ENCODE measurements at places on chromosomes 2 and 18.

GRCh38 chr2:23376972-23377371 lies 8.0 kb upstream of the KLHL29 start:
- DNase-seq: no peak

DNA sequence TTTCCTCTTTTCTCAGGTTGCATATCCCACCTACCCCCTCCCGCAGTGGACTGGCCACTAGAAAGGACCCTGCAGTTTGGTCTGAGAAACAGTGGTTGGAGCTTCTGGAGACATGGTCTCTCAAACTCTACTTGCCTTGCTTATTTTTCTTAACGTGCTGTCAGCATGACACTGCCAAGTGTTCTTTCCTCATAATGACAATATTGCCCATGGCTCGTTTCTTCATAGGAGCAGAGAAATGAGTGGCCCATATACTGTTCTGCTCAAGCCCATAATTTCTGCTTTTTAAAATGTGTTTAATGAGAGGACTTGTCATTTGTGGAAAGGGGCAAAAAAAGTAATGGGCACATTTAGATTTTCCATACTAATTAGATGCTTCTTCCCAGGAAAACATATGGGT lies 828.7 kb downstream of the BCL11A start:
- no peak for DNase-seq

- DNase-seq: no peak
Observed at GRCh38 chr2:33784488-33784887, 185.4 kb upstream of the FAM98A start.

- no peak for DNase-seq
Observed at GRCh38 chr2:189347540-189347939, 93.7 kb upstream of the WDR75 start.

DNA sequence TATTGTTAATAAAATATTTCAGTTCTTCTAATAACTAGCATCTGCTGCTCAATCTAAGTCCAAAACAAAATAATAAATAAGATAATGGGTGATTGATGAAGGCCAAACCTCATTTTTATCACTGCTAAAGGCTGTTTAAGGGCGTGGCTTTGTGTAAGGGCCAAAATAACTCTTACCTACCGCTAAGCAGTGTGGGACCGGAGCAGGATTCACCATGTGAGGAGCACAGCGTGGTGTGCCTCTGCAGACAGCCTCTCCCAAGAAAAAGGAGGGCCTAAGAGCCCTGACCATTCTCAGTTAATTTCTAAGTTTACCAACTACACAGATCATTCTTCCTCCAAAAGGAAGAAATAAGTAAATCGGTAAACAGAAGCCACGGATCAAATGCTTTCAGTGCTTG lies 353.7 kb downstream of the ARL6IP6 start:
- no peak for DNase-seq

DNA sequence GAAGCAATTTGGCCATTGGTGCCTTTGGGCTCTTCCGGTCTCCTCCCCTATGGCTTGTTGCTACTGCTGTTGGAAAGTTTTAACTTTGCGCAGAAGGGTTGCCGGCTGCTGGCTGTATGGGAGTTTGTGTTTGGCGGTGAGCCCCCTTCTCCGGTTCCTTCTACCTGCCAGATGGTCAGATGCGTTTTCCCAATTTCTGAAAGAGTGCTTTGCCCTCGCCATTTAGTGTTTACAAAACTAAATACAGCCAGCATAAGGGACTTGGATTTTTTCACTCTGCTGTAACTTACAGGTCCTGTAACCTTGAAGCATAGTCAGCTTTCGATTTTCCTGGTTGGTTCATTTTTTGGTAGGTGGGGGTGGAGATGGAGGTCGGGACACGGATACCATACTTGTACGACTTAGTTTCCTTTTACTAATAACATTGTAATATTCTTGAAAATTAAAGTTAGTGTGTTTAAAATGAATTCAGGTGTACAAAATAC lies 604 bp downstream of the COQ10B start:
- no peak for DNase-seq

DNA sequence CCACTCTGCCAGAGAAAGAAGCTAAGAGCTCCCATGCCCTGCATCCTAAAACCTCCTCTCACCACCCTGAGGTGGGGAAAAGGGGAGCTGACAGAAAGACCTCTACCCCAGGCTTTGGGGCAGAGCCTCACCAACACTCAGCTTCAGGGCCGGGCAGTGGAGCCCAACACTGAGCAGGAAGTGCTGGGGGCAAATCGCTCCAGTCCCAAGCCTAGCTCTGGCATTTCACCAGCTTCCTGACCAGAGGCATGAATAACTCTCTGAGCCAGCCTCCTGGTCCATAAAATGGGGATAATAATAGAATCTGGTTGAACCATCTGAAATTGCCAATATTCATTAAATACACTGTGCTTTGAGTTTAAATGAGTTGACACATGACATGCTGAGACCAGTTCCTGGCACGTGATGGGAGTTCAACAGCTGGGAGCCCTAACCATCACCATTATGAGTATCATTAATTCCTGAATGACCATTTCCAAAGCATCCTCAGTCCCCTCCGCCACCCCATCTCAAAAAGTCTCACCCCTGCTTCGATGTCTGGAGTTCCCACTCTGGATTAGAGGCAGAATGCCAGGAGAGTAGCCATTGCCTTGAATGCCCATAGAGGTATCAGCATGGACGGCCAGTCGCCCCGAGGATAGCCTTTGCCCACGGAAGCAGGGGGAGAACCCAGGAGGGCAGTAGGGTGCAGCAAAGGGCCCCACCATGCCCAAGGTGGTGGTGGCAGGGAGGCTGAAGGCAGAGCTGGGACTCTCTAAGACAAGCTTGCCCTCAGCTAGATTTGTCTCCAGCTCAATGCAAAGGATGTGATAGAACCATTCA lies 153.4 kb downstream of the TNS1 start:
- no peak for DNase-seq

- no peak for DNase-seq
Observed at GRCh38 chr2:230873661-230874401, 9.1 kb downstream of the ITM2C start.

DNA sequence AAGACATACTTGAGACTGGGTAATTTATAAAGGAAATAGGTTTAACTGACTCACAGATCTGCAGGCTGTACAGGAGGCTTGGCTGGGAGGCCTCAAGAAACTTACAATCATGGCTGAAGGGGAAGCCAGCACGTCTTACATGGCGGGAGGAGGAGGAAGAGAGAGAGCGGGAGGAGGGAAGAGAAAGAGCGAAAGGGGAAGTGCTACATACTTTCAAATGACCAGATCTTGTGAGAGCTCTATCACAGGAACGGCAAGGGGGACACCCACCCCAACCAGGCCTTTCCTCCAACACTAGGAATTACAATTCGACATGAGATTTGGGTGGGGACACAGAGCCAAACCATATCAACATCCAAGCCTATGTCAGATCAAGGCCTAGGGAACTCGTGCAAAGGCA lies 24.2 kb downstream of the MYL12B start:
- DNase-seq: no peak

- DNase-seq: no peak
Observed at GRCh38 chr2:235689427-235689853, 195.6 kb downstream of the AGAP1 start.

GRCh38 chr2:15544227-15544626 lies 16.9 kb downstream of the NBAS start:
- no peak for DNase-seq

DNA sequence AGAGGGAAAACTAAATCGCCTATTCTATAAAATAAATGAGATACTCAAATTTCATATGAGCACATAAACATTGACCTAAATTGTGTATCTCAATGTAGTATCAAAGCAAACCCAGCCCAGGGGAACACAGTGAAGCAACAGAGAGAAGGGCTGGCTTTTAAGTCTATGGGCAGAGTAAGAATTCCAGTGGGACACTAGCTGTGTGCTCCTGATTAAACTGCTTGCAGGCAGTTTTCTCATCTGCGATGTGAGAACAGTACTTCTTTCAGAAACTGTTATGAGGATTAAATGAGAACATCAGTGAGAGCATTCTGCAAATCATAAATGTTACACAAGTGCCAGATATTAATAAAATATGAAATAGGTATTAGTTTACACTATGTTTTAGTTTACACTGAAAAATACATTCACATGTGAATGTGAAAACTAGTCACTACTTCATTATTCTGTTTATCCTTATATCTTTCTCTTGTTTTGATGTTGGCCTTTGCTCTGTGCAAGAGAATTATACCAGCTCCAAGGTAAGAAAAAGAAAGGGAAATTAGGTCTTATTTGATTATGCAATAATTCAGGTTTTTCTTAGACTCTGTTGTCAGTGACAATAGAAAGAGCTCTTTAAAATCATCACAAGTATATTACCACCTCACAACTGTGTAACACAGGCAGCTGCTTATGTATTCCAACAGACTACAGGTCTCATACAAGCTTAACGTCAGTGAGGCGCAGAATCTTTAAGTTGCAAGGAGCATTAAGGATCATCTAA lies 47.5 kb downstream of the GAREM1 start:
- no peak for DNase-seq

DNA sequence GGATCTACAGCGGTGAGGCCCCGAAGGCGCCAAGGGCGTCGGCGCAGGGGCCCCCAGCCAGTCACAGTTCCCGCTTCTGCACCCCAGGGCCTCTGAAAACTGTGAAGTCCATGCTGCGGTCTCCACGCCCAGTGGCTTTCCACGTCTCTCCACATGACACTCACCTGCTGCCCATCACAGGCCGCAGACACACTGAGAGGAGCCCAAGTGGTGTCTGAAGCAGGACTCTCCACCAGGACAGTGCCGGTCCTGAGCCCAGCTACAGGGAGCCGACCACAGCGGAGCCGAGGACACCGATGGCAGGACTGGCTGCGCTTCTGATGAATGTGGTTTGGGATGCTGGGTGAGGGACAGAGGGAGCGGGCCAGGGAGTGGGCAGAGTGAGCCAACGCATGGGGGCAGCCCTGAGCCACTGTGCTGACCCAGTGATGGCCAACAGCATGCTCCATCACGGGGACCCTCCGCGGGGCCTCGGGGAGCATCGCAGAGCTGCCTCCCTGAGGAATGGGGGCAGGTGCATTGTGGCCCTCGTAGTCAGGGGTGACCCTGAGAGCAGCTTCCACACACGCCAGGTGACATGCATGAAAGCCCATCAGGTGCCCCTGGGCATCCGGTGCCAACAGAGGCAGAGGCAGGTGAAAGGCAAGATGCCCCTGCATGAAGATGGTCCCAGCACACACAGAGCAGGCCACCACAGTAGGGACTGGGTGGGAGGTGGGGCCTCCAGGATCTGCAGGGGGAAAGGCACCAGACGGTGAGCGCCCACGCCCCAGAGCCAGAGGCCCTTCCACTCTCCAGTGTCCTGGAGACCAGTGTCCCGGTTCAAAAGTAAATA lies 116.6 kb downstream of the HDAC4 start:
- DNase-seq: no peak
